ENCODE measurements at places on chromosomes 11 and 22.

DNA sequence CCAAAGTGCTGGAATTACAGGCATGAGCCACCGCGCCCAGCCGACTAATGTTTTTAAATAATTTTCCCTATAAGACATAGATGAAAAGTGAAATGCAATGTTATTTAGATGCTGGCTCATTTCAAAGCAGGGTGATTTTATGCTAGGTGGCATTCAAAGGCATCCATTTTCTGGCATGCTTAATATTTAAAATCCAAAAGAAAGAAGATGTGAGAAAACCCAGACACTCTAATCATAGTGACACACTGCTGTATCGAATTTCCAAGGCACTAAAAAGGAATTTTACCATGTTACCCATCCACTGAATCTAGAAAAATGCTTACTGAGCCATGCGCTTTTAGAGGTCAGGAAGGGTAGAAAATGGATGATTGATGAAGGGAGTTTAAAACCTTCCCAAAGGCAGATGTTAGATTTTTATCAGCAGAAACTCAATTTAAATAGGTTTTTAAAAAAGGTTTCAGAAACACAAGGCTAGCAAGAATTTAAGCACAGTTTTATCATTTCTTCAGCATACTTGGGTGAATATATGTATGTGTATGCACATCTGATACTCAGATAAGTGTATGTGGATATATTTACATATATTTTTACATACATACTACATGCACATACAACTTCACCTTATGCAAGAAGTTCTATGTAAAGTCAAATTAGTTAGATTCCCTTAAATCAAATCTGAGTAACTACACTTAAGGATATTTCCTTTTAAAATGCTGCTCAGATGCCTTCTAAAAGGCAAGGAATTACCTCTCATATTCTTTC, 24.1 kb upstream of the CCDC89 start:
- H3K27ac ChIP-seq: no peak overlapping the region
- H3K36me3 ChIP-seq: no peaks in the 10 kb centered on the region
- no peak for DNase-seq
- no peak overlapping the region for H3K4me3 ChIP-seq

DNA sequence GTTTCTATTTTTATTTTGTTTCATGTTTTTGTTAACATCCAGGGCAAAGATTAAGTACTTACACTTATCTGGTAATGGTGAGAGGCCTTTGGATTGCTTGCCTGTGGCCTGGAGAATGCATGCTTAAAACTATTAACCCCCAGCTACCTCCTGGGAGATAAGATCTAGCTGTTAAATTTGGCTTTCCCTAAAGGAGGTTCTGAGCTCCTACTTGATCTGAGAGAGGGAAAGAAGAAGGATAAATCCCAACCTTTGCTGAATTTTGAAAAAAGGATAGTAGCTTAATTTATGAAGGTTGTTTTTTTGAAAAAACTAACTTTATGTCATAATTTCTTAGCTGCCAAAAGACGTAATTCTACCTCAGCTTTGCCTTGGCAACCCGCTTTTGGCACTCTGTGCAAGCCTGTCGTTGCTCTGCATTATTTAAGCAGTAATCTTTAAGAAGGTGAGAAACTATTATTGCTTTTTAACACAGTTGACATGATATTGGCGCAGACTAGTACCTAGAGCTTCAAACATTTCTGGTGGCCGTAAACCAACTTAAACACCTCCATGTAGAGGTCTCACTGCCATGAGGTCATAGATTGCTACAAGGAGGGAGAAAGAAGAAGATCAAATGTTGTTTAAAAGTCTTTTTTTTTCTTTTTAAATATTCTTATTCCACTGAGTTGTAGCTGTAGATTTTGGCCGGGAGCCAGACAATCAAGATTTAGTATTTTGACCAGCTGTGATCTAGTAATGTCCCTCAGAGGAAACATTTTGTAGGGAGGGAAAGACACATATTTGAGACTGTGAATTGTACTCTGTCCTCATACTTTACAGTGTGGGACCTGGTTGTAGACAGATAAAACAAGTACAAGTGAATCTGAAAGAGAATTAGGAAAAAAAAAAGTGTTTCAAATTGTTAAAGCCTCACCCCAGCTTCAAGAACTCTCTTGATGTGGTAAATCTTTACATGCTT, 74.4 kb downstream of the WNT11 start:
- no peaks in the 10 kb centered on the region for H3K4me1 ChIP-seq
- H3K27me3 ChIP-seq: no peaks in the 10 kb centered on the region
- H3K36me3 ChIP-seq: no peaks in the 10 kb centered on the region
- no peak overlapping the region for H3K4me3 ChIP-seq

DNA sequence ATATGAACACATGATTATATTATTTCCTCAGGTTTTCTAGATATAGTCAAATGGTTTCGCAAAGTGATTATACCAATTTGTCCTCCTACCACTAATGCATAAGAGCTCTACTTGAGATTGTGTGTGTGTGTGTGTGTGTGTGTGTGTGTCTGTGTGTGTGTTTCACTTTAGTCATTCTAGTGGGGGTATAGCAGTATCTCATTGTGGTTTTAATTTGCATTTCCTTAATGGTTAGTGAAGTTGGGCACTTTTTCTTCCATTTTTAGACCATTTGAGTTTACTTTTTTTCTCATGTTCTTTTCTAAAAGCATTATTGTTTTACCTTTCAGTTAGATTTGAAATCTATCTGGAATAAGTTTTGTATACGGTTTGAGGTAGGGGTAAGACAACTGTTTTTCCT, 12.9 kb downstream of the CAPN5 start:
- no peak overlapping the region for H3K4me3 ChIP-seq
- H3K27me3 ChIP-seq: no peaks in the 10 kb centered on the region
- H3K36me3 ChIP-seq: no peaks in the 10 kb centered on the region
- no peaks in the 10 kb centered on the region for H3K4me1 ChIP-seq
- no peak for DNase-seq

- H3K27ac ChIP-seq: no peak overlapping the region
- H3K36me3 ChIP-seq: no peaks in the 10 kb centered on the region
- no peak for DNase-seq
- H3K4me1 ChIP-seq: no peaks in the 10 kb centered on the region
- no peak overlapping the region for H3K4me3 ChIP-seq
- no peaks in the 10 kb centered on the region for H3K27me3 ChIP-seq
Observed at GRCh38 chr11:105027678-105028077, 4.7 kb upstream of the CASP5 start.

- H3K4me3 ChIP-seq: no peak overlapping the region
- no peak overlapping the region for H3K27ac ChIP-seq
- no peaks in the 10 kb centered on the region for H3K27me3 ChIP-seq
- H3K4me1 ChIP-seq: no peaks in the 10 kb centered on the region
- no peak for DNase-seq
Observed at GRCh38 chr11:107331728-107332127, 125.9 kb downstream of the CWF19L2 start.

GRCh38 chr11:1487091-1487850, 692 bp upstream of the MOB2 start:
- H3K27ac ChIP-seq: no peak overlapping the region
- DNase-seq: peak; percentile 16
- H3K27me3 ChIP-seq: no peaks in the 10 kb centered on the region
- no peak overlapping the region for H3K4me3 ChIP-seq
- no peaks in the 10 kb centered on the region for H3K36me3 ChIP-seq

DNA sequence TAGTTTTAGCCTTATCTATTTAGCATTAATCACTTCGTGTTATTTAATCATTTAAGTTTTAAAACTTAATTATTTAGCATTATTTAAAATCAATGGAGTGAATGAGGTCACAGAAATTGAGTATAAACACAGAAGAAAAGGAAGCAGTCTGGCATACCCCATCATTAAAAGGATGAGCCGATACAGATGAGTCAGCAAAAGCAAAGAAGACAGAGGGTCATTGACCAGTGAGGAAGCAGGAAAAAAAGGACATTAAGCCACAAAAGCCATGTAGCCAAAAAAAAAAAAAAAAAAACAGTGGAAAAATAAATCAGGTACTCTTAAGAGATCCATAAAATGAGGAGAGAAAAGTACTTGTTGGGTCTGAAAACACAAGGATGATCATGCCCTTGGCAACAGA, 71.5 kb downstream of the TYR start:
- DNase-seq: no peak
- H3K4me1 ChIP-seq: no peaks in the 10 kb centered on the region
- no peaks in the 10 kb centered on the region for H3K36me3 ChIP-seq

GRCh38 chr11:6742260-6742659, 29.5 kb downstream of the OR2AG2 start:
- no peaks in the 10 kb centered on the region for H3K27me3 ChIP-seq
- H3K36me3 ChIP-seq: no peaks in the 10 kb centered on the region
- H3K4me3 ChIP-seq: no peak overlapping the region
- DNase-seq: no peak

DNA sequence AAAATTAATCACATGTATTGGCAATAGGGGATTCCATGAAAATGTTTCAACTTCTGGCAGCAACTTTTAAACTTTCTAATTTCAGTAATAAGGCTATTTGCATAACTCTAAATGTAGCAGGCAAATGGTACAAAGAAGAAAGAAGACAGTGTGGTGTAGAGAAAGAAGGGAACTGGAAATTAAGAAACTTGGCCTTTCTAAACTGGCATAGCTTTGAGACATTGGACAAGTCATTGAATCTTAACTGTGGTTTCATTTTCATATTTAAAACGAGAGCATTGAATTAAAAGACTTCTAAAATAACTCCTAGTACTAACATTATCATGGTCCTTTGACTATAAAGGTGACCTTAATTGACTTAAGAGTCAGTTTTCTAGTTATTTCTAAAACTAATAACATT, 125.0 kb downstream of the UVRAG start:
- H3K27ac ChIP-seq: no peak overlapping the region
- H3K36me3 ChIP-seq: no peaks in the 10 kb centered on the region
- no peak overlapping the region for H3K4me3 ChIP-seq
- no peaks in the 10 kb centered on the region for H3K27me3 ChIP-seq

GRCh38 chr11:59900366-59901126, 22.0 kb downstream of the OOSP3 start:
- H3K27me3 ChIP-seq: no peaks in the 10 kb centered on the region
- peak overlapping the region; percentile 21 for H3K27ac ChIP-seq
- H3K36me3 ChIP-seq: no peaks in the 10 kb centered on the region

DNA sequence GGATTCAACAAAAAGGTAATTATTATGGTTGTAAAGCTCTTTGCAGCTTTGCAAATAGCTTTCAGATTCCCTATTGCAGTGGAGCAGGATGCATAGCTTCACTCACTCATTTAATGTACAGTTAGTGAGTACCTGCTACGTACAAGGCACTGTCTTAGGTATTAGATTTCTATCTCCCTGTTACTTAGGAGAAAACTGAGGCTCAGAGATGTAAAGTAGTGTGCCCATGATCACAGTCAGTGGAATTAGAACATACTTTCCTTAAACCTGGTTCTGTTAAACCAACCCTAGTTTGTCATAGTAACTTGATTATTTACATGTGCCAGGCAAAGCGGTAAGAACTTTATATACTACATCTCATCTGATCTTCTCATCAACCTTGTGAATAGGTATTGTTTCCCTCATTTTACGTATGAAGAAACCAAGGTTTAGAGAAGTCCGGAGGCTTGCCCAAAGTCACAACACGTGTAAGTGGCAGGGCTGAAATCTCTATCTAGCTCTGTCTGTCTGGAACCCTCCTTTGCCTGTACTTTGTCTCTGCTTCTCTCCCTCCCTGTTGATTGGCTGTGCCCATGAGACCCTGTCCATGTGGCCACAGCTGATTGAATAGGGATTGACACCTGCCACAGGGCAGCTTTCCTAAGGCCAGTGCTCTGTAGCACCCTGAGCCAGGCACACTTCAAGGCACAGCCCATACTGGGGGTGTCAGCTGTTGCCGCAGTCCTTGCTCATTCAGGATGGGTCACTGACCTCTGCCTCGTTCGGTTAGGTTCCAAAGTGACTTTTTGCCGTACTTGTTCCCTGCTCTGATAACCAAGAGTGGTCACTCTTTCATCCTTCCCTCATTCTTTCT, 63.8 kb upstream of the PRSS23 start:
- H3K27ac ChIP-seq: no peak overlapping the region
- H3K4me1 ChIP-seq: peaks cover 13% of the 10 kb centered on the region
- no peak for DNase-seq

DNA sequence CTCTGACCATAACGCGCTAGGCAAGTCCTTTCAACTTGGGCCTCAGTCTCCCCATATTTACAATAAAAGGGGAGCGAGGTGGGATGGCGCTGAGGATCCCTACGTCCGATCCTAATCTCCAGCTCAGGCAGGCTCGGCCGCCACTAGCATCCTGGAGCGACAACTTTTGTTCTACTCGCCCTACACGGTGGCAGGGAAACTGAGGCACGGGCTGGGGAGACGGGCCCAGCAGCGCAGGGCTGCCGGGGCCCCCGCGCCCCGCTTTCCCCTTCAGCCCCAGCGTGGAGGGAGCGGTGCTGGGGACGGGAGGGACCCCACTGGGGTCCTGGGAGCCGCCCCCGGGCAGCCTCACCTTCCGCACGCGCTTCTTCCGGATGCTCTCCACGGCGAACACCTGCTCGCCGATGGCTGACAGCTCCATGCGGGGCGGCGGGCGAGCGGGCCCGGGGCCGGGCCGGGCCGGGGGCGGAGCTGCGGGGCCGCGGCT, 413 bp downstream of the CBX7 start:
- DNase-seq: no peak
- H3K4me3 ChIP-seq: peak overlapping the region; percentile 76
- no peaks in the 10 kb centered on the region for H3K27me3 ChIP-seq
- peak overlapping the region; percentile 91 for H3K27ac ChIP-seq
- H3K36me3 ChIP-seq: no peaks in the 10 kb centered on the region
- H3K4me1 ChIP-seq: peaks cover 22% of the 10 kb centered on the region

- H3K4me3 ChIP-seq: no peak overlapping the region
- no peaks in the 10 kb centered on the region for H3K27me3 ChIP-seq
- no peak overlapping the region for H3K27ac ChIP-seq
- no peak for DNase-seq
- no peaks in the 10 kb centered on the region for H3K4me1 ChIP-seq
- H3K36me3 ChIP-seq: no peaks in the 10 kb centered on the region
Observed at GRCh38 chr11:13465909-13466371, 2.9 kb upstream of the BTBD10 start.

DNA sequence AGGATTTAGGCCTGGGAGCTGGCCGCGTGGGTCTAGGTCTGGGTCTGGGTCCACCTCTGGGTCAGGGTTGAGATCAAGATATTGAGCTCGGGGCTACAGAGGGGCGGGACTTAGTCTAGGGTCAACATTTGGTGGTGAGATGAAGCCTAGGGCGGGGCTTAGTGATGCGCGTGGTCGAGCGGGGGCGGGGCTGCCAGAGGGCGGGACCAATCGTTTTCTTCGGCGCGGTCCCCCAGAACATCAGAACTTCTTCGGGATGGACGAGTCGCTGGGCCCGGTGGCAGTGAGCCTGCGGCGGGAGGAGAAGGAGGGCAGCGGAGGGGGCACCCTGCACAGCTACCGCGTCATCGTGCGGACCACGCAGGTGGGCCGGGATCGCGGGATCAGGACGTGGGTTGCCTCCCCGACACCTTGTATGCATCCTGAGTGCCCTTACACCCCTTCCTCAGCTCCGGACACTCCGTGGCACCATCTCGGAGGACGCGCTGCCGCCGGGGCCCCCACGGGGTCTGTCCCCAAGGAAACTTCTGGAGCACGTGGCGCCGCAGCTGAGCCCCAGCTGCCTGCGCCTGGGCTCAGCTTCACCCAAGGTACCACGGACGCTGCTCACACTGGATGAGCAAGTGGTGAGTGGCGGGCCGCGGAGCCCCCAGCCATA, 4.2 kb downstream of the SIPA1 start:
- no peak overlapping the region for H3K27ac ChIP-seq
- no peaks in the 10 kb centered on the region for H3K4me1 ChIP-seq

GRCh38 chr11:67062526-67063373, 6.1 kb downstream of the RHOD start:
- no peak overlapping the region for H3K27ac ChIP-seq
- no peak for DNase-seq
- H3K36me3 ChIP-seq: no peaks in the 10 kb centered on the region
- peaks cover 18% of the 10 kb centered on the region for H3K4me1 ChIP-seq

All from right lobe of liver (tissue), 6 donors.